Naive B cell (primary cell): ENCODE measurements at places on chromosomes 6 and 20.

- no peak for DNase-seq
Measured at GRCh38 chr6:17120019-17120418, 18.2 kb downstream of the STMND1 start.

DNA sequence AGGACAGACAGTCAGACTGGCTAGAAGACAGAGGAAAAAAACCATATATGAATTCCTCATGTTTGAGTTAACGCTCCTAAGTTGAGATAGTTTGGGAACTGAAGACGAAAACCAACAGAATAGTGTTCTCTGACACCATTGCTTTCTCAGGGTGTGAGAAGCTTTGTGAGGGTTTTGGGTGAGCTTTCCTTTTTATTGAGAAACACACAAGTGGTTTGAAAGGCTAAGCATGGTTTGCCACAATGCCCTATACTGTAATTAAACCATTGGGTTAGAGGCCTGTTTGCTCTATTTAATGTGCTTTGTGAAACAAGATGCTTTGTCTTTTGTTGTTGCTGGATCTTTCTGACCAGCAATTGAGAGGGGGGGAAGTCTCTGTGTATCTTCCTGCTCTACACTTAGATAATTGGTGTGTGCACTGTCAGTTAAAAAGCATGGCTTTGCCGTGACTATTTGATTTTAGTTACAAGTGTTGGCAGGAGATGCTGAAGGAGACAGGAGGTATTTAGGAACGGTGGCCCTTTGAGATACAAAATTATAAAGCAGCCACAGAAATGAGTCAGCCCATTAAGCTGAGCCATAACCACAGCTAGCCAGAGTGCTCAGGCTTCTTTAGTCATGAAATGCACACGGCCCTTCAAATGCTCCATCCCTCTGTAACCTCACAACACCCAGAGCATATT is 273.0 kb upstream of the PREP start:
- DNase-seq = no peak

DNA sequence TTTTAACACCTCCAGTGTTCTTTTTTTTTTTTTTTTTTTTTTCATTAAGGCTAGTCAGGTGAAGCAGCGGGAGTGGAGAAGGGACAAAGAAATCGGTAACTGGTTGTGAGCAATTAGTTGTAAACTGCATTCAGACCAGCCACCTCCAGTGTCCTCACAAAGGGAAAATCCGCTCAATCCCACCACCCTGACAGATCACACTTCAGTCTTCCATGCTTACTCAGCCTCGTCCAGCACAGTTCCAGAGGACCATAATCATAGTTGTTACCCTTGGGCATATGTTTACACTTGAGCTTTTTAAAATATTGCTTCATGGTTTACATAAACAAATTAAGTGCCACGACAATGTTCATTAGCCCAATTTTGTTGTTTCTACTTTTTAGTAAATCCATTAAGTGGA is 10.2 kb downstream of the DYNLRB1 start:
- DNase-seq = no peak

DNA sequence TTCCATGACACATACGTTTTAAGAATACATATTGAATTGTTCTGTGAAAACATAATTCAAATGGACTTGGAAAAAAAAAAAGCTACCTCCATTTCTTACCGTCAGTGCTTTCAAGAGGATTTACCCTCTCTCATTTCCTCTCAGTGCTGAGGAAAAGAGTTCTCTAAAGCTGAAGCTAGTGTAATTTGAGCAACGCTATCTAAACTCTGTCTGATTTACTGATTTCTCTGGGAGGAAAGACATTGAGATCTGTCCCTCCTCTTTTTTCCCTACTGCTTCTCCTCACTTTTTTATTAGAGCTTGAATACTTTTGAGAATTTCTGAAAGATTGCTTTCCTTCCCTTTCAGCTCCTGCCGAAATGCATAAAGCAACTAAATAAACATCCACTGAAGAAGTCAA is 41.2 kb upstream of the GRIK2 start:
- DNase-seq = no peak

DNA sequence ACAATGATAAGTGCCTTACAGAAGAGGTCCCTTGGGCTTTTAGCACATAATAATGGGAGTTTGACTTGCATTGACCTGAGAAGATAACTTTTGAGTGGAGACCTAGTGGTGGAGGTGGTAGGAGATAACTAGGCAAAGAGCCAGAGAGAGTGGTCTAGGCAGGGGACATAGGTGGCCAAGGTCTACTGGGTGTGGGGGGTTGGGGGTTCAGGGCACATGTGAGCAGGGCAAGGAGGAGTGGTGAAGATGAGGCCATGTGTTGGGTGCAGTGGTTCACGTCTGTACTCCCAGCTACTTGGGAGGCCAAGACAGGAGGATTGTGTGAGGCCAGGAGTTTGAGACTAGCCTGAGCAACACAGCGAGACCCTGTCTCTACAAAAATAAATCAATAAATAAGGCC is 74.3 kb upstream of the CTNNBL1 start:
- no peak for DNase-seq

GRCh38 chr20:38987777-38988176 is 25.6 kb downstream of the DHX35 start:
- peak; percentile 23 for DNase-seq

GRCh38 chr20:44707018-44707579 is 8.1 kb upstream of the CCN5 start:
- DNase-seq = no peak

DNA sequence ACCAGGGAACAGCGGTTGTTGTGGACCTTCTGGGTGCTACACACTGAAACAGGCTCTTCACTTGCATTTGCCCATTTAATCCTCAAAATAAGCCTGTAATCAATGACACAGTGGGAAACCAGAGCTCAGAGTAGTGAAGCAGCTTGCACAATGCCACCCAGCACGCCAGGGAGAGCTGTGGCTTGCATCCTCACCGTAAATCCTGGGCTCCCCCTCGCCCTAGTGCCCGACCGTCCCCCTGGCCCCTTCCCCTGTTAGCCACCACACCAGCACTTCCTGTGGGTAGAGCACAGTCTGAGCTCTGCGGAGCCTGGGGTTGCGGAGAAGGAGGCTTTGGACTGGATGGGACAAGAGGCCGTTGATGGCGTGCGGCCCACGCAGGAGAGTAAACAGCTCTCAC is 14.5 kb downstream of the VSTM2L start:
- DNase-seq = no peak

GRCh38 chr20:36862857-36863668 is 12.9 kb upstream of the TLDC2 start:
- no peak for DNase-seq

- no peak for DNase-seq
Measured at GRCh38 chr20:33211817-33212424, 5.2 kb upstream of the BPIFA3 start.

- no peak for DNase-seq
Measured at GRCh38 chr6:131348572-131348971, 213.3 kb downstream of the AKAP7 start.

DNA sequence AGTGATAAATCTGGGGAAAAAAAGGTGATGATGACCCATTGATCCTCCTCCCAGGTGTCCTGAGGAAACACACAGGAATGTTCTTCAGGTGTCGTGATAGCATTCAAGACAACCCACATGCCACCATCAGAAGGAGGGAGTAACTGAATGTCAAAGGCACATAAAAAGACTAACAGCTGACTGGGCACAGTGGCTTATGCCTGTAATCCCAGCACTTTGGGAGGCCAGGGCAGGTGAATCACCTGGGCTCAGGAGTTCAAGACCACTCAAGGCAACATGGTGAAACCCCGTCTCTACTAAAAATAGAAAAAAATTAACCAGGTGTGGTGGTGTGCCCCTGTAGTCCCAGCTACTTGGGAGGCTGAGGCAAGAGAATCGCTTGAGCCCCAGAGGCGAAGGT is 82.3 kb upstream of the CST7 start:
- no peak for DNase-seq
